ENCODE measurements at places on chromosomes 13 and 19.

DNA sequence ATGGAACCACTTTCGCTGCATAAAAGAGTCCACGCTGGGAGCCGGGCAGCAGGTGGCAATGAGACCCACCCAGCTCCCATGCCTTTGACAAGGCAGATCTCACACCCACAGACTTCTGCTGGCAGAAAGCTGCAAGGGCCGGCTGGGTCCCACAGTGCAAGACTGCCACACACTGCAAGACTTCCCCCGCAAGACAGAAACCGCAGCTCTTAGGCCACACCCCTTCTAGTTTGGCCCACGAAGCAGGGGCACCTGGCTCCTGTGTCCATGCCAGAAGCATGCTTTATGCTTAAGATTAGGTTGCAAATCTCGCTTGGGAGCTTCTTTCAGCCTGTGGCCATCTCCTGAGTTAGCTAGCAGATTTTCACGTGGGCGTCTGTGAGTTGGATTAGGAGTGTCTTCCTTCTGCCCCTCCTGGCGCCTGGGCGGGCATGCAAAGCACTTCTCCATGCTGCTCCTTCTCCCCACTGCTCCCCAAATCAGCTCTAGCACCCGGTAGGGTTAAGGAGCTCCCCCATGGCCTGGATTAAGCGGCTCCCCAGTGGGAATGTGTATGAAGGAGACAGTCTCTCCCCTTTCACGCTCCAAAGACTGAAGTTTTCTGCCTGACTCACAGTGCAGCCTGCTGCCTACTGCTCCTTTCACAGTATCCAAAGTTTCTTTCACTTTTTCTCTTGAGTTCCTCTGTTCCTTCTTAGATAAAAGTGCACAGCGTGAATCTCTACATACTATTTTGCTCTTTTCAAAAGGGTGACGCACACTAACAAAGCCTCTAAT, 17.7 kb downstream of the GPC6 start:
- DNase-seq = no peak

DNA sequence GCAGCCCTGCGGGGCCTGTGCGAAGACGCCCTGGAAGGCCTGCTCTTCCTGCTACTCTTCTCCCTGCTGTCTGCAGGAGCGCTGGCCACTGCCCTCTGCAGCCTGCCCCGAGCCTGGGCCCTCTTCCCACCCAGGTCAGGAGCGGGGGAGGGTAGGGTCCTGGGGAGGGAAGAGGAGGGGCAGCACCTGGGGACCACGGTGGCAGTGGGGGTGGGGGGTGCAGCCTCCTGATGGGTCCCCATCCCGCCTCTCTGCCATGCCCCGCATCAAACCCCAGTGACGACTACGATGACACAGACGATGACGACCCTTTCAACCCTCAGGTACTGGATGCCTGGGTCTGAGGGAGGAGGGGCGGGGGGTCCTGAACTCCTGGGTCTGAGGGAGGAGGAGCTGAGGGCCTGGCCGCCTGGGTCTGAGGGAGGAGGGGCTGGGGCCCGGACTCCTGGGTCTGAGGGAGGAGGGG, 13.4 kb upstream of the LENG8 start:
- DNase-seq = no peak

GRCh38 chr19:4714016-4714415, 9.6 kb downstream of the DPP9 start:
- DNase-seq = no peak

DNA sequence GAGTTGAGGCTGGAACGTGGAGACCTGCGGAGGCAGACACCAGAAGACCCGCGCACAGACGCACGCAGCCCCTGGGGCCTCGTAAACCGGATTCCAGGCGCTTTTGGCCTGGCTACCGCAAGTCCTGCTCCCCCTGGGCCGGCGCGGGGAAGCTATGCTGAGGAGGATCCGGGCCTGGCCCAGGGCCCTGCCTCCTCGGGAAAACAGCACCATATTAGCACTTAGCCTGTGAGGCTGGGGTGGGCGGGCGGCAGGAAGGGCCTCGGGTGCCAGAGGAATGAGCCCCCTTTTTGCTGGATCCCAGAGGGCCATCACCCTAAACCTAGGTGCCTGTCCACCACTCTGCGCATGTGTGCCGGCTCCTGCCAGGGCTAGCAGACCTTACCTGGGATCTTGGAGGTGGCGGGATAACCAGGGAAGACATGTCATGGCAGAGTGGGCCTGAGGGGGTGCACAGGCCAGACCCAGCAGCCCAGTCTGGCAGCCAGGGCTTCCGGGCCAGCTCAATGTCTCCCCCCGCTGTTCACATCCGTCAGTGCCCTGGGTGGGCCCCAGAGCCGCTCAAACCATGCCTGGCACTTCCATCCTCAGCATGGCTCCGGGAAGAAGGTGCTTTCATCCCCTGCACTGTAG, 7.3 kb downstream of the ELOF1 start:
- no peak for DNase-seq

DNA sequence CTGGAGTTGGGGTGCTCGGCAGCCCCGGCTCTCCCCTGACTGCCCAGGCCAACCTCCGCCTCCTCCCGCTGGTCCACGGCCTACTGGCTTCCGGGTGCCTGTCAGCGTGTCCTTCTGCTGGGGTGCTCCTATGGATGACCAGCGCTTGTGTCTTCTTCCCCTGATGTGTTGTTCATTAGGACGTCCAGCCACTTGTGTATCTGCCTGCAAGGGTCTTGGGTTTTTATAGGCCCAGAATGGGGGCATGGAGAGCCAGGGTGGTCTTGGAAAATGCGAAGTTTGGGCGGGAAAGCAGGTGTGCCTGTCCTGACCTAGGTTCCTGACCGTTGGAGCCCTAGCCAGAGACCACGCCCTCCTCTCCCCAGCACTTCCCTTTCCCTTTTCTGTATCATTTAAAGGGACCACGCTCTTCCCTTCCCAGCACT, 139.8 kb downstream of the SLITRK5 start:
- DNase-seq = no peak

- DNase-seq = no peak
Measured at GRCh38 chr13:33017323-33017929, 1.2 kb downstream of the KL start.

DNA sequence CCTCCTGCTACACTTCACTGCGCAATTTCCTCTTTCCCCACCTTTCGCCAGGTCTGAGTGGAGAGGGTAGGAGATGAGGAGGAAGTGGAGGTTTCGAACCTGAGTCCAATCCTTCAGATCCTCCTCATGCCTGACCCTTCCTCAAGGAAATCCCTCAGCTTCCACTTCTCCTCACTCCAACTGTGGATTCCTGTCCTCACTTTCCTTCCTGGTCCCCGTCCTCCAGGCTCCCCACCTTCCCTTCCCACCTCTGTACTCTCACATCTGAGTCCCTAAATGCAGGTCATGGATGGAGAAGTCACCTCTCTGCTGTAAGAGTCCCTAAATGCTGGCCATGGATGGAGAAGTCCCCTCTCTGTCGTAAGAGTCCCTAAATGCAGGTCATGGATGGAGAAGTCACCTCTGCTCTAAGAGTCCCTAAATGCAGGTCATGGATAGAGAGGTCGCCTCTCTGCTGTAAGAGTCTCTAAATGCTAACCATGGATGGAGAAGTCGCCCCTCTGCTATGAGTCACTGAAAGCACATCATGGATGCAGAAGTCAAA, 3.1 kb downstream of the TMEM86B start:
- no peak for DNase-seq

GRCh38 chr19:22882797-22883196, 50.7 kb downstream of the ZNF723 start:
- DNase-seq = no peak

- DNase-seq = no peak
Measured at GRCh38 chr13:111898956-111899713, 167.8 kb upstream of the SOX1 start.

- no peak for DNase-seq
Measured at GRCh38 chr19:13629687-13630357, 123.5 kb upstream of the CACNA1A start.

All from stimulated activated CD4-positive, alpha-beta T cell treated with anti-CD3 and anti-CD28 coated beads, TNF-alpha, amount 100 ng/mL, for 48 hours (primary cell).